Calu3 (cell line): ENCODE measurements at places on chromosomes 7 and 10. TPM values are rescaled to one million over a fixed set of nuclear protein-coding genes. Genes with fewer than 3 reads are reported as not detected.

DNA sequence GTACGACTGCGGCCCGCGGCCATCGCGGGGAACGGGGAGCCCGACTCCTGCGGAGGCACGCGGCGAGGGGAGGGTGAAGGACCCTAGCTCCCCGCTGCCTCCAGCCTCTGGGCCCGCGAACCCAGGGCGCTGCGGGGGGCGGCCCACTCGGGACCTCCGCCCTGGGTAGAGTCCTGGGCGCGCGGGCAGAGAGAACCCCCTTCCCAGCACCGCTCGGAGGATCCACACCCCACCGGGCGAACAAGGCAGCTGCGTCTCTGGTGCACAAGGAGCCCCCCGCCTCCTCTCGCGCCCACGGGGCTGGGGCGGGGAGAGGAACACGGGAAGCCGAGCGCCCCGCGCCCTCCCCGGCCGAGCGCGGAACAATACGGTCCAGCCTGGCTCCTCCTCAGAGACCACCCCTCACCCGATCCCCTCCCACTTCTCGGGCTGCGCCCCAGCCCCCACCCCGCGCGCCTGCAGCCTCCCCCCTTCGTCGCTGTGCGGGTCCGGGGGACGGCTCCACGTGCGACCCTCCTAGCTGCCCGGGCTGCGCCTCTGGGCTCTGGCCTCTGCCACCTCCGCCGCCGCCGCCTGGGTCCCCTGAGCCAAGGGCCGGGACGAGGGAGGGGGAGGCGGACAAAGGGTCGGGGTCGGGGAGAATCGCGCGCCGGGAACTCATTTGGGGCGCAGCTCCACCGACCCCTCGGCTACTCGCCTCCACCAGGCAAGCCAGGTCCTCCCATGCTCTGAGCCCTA lies at the start of gene WDR86:
Gene WDR86 (minus strand): TSS at position 372 of the 738 bp plus-strand sequence. CDS start 449 bp downstream, outside the sequence.
- DNase-seq = no peak

DNA sequence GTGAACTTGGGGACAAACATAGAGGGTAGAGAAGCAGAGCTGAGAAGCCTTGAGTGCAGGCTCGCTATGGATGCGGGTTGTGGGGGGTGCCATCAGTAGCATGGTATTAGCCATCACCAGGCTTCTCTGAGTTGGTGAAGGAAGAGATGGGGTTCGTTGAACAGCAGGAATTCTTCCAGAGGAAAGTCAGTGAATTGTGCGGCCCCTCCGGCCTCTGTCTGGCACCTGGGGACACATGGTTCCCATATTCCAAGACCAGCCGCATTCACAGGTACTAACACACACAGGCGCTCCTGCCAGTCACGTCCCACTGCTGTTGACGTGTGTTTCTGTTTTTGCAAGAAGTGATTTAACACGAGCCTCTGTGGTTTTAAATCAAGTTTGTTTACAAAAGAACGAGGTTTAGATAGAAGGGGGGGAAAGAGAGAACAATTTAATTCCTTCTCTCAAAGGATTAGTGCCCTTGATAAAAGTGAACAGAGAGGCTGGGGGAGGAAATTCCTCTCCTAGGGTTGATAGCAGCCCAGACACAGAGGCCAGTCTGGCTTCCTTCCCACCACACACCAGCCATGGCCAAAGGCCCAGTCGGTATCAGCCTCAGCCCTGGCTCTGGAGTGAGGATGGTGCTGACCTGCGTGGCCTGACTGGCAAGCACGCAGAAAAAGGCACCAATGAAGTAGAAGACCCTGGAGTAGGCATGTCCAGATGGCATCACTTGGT lies 252.6 kb upstream of the IGFBP3 start:
- DNase-seq = no peak

- no peak for DNase-seq
Measured at GRCh38 chr7:110454713-110455112, 636.2 kb upstream of the LRRN3 start.

GRCh38 chr10:113389969-113390368 lies 162.9 kb upstream of the HABP2 start:
- DNase-seq = no peak

- DNase-seq = no peak
Measured at GRCh38 chr10:57018452-57018851, 657.4 kb upstream of the ZWINT start.

DNA sequence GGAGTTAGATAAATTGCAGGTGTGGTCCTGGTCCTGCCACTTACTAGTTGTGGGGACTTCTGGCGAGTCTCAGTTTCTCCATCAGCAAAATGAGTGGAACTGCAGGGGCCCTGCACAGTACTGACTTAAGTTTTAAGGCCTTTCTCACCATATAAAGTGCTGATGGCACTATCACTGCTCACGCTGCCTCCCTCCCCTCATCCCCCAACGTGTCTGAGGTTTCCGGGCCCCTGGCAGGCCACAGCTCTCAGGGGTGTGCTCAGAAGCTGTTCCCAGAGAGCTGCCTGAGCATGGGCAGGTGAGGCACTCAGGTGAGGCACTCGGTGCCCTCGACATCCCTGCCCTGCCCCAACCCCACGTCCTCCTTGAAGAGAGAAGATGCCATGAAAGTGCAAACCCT lies 74.2 kb downstream of the VOPP1 start:
- no peak for DNase-seq

DNA sequence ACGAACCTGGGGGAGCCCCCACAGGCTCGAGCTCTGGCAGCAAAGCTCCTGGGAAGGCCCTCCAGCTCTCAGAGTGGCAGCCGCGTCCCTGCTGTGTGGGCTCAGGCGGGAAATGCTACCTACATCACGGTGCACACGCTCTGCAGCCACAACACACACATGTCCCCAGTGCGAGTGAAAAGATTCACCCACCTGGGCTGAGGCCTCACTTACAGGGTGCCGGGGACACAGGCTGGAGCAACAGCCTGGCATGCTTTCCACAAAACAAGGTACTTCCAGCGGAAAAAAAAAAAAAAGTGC lies 410.4 kb upstream of the FOXK1 start:
- DNase-seq = no peak

GRCh38 chr10:118495499-118495898 lies 99.9 kb downstream of the PRLHR start:
- no peak for DNase-seq

DNA sequence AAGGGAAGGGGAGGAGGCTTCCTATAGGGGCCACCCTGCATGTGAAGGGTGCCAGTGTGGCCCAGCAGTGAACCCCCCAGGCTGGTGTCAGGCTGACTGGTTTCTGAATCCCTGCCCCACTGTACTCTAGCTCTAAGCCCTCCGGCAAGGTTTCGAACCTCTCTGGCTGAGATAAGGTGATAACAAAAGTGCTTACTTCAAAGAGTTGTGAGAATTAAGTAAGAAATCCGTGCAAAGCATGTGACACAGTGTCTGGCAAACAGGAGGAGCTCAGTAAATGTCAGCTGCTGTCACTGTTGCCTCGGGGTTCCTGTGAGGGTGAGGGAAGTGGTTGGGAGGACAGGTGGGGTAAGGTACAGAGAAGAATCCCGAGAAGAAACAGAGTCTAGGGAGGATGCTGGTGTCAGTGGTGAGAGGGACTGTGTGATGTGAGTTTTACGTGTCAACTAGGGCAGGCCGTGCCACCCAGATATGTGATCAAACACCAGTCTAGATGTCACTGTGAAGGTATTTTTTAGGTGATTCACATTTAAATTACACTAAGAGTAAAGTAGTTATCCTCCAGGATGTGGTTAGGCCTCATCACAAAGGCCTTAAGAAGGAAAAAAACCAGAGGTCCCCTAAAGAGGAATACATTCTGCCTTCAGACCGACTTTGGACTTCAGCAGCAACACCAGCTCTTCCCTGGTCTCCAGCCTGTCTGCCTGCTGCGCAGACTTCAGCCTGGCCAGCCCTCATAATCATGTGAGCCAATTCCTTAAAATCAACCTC lies 64.4 kb downstream of the BPGM start:
- no peak for DNase-seq

DNA sequence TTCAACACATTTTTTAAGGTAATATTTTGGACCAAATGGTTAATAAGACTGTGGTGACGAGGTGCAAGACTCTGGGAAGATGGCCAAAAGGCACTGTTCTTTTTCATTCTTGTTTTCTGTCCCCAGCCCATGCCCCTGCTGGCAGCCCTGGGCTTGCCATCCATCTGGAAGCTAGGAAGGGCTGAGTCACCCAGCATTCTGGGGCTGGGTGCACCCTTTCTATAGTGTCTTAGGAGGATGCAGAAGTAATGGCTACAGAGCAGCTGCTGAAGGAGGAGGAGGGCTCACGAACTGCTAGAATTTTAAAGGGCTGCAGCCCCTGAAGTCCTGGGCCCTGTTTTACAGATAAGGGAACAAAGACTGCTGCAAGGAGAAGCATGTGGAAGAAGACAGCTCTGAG lies 42.8 kb upstream of the ZNF32 start:
- DNase-seq = no peak

DNA sequence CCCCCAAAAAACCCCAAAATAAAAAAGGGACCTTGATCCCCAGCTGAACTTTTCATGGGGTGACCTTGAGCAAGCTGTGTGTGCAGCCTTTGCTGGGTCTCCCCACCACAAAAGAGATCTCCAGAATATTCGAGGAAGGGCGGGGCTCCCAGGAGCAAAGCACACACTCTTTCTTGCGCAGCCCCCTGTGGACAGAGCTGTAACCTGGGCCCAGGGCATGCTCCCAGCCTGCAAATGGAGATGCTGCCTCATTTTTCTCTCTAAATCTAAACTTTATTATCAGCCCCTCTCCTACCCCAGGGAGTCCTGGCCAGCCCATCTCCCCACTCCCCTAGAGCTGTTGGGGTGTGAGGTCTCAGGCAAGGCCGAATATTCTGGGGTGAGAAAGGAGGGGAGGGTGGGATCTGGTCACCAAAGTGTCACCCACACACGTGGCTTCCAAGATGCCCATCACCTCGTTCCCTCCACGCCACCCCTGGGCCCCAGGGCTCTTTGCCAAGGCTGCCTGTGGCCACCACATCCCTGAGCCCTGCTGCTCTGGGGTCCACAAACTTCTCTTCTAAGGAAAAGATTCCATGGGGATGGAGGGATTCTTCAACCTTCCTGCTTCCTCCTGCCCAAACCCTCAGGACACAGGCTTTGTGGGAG lies 1.7 kb upstream of the CALML3 start:
- no peak for DNase-seq

DNA sequence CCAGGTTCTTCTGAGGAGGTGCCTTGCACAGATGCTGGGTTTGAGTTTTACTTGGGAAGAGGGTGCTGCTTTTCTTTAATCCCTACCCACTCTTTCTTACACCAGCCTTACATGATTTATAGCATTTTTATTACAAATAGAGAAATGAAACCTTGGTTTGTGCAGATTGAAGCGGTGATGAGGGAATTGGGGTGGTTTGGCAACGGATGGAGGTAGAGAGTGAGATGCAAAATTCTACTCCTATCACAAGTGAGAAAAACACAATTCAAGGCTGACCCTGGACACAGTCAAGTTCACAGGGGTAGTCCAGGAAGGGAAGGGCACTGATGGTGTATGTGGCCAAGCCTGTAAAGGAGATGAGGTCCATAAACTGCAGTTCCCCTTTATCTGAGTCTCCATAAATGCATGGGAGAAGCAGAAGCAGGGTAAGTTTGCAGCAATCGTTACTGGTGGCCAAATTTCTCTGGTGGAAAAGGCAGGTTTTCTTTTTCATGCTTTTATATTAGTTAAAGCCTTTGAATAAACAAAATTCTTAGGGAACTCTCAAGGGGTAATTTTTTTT lies 214.3 kb downstream of the JAZF1 start:
- no peak for DNase-seq

DNA sequence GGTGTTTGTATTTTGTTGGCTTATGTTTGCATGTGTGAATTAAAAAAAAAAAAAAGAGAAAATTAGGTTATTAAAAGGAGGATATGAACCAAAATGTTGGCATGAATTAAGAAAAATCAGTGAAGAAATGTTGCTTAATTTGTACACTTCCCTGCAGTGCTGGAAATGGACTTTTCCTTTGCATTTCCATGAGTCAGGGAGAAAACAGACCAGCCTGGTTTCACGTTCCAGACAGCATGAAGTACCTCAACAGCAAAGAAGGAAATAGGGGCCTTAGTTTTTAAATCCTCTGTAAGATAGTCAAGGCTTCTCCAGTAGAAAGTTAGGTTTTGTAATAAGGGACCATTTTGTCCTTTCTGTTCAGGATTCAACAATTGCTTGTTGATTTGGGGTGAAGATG lies 159.7 kb downstream of the CELF2 start:
- DNase-seq = no peak

DNA sequence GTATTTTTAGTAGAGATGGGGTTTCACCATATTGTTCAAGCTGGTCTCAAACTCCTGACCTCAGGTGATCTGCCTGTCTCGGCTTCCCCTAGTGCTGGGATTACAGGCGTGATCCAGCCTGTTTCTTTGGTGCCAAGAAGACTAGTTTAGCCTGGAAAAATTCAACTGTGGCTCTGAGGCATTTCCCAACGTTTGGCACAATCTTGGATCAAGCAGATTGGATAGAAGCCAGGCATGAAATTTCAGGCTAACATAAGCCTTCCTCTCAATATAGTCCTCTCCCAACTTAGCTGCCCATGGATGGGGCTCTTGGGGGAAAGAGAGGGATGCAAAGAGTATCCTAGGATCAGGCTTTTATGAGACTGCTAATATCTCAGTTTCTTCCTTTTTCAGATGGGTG lies 53.8 kb downstream of the APBB1IP start:
- DNase-seq = no peak

DNA sequence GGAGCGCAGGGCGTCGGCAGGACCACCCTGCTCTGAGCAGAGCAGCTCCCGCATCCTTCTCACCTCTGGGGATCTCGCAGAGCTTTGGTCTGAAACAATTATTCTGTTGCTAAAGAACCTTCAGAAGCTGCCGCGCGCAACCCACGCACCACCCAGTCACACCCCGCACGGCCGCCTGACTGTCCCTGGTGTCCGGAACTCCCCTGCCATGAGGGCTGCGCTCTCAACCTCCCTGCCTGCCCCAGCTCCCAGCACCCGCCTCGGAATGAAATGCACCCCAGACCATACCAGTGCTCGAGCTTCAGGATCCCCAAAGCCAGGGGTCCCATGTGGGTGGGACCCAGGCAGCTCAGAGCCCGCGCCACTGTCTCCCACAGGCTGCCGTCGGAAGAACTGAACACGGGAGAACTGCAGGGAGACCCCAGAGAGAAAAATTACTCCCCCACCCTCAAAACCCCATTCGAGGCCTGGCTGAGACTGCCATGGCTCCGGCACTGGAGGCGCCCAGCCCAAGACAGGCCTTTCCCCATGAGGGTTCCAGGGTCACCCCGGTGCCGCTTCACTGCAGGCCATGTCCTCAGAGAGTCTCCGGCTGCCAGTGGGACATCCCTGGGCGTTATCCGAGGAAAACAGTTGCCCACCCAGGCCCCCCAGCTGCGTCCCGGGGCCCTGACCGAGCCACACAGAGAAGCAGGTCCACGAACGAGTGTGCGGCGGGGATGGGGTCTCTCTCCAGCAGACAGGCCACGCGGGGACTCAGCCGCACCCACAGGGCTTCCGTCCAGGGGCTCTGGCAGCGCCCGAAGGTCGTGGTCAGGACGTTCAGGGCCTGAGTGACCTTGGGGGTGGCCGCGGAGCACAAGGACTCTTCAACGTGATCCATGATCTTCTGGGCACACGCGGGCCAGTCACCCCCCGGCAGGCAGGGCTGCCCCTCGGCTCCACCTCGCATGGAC lies 12.1 kb downstream of the BRAT1 start:
- no peak for DNase-seq

The BEND7 gene
- total RNA-seq = 7.4 and 8.3 TPM in 2 replicates

The GIMAP5 gene
- total RNA-seq = not detected in 2 replicates

The OR9A2 gene
- total RNA-seq = not detected in 2 replicates

The OR2A5 gene
- total RNA-seq = not detected in 2 replicates
